ENCODE measurements at places on chromosomes 5 and 9.

GRCh38 chr9:96751815-96752214 is 26.1 kb downstream of the ZNF510 start:
- no peak for DNase-seq

DNA sequence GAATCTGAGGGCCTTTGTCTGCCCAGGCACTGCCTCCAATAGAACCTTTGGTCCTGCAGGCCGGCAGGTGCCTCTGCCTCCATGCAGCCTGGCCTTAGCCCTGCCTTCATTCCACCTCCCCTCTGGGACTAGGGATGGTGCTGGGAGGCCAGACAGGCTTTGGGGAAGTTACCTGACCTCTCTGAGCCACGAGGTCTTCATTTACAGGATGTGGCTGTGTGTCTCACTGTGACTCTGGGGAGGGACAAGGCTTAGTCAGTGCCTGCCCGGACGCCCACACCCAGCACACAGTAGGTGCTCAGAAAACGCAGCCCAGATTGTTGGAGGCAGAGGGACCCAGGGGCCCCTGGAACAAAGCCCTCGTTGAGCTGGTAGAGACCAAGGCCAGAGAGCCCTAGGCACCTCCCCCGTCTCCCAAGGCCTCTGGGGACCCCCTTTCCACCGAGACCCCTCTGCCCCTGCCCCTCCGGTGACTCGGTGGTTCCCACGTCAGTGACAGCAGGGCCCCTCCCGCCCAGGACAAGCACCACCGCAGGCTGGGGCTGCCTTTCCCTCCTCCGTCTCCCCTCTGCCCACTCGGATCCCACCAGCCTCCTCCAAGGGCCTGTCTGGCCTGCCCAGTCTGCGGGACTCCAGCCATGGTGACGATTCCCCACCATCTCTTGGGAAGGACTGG is 46.9 kb upstream of the EGFL7 start:
- DNase-seq = no peak

DNA sequence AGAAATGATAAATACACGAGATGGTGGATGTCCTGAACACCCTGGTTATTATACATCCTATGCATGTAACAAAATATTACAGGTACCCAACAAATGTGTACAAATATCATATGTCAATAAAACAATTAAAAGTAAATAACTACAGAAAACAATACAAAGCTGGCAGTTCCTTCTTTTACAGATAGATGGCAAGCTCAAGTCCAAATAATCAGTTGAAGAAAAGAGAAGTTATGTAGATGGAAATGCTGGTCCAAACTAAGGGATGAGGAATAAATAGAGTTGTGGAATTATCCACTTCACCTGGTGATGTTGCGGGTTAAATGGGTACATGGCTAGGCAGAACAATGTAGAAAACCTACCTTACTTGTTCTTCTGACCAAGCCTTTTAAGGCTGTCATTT is 79.4 kb downstream of the PALM2AKAP2 start:
- DNase-seq = no peak

DNA sequence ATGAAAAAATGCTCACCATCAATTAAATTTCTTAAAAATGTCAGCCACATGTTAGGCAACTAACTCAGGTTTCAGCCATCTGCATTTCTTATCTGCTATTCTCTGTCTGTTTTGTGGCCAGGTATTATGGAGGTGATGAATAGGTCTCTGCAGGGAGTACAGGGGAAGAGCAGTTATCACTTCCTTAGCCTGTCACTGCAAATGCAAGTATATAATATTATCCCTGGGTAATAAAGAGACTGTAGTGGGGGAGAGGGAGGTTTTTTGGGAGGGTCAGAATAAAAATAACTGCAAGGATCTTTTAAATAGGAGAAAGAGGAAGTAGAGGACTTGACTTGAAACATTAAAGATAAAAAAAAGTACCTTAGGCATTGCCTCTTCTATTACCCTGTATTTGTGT is 49.6 kb upstream of the PTGER4 start:
- no peak for DNase-seq

DNA sequence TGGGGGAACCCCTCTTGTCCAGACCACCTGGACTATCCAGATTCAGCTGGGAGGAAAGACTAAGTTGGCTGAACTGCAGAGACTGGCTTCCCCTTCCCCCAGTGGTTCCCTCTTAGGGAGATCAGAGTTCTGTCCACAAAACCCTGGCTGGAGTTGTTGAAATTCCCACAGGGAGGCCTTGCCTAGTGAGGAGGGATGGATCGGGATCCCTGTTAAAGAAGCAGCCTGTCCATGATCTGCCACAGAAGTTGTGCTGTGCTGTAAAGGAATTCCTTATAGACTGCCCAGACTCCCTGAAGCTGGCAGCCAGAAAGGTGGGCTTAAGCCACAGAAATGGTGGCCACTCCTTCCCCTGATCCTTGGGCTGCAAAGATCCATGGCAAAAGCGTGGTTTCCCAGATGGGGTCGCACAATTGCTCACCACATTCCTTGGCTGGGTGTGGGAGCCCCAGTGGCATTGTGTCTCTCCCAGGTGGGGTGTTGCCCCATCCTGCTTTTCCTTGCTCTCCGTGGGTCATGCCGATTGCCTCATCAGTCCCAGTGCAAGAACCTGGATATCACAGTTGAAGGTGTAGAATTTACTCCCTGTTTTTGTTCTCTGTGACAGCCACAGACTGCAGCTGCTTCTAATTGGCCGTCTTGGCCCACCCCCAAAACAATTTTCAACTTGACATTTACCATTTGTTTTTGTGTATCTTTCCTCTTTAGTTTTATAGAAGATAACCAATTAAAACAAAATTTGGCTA is 342.4 kb downstream of the FGF10 start:
- DNase-seq = no peak

DNA sequence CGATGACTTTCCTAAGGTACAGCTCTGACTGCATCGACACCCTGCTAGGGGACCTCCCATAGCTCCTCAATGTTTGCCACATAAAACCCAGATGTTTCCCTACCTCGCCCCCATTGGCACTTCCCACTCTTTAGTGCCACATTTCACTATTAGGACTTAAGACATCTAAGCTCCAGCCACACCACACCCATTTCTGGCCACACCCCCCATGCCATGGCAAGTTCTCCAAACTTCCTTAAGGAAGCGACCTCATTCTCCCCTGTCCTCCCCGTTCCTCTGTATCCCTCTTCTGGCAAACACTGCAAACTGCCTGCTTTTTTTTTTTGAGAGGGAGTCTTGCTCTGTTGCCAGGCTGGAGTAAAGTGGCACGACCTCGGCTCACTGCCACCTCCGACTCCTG is 62.9 kb downstream of the USP20 start:
- DNase-seq = no peak

GRCh38 chr9:71638627-71639026 is 129.7 kb downstream of the CEMIP2 start:
- DNase-seq = no peak

- no peak for DNase-seq
These were observed 124.5 kb downstream of the BARX1 start for GRCh38 chr9:93830606-93831005.

DNA sequence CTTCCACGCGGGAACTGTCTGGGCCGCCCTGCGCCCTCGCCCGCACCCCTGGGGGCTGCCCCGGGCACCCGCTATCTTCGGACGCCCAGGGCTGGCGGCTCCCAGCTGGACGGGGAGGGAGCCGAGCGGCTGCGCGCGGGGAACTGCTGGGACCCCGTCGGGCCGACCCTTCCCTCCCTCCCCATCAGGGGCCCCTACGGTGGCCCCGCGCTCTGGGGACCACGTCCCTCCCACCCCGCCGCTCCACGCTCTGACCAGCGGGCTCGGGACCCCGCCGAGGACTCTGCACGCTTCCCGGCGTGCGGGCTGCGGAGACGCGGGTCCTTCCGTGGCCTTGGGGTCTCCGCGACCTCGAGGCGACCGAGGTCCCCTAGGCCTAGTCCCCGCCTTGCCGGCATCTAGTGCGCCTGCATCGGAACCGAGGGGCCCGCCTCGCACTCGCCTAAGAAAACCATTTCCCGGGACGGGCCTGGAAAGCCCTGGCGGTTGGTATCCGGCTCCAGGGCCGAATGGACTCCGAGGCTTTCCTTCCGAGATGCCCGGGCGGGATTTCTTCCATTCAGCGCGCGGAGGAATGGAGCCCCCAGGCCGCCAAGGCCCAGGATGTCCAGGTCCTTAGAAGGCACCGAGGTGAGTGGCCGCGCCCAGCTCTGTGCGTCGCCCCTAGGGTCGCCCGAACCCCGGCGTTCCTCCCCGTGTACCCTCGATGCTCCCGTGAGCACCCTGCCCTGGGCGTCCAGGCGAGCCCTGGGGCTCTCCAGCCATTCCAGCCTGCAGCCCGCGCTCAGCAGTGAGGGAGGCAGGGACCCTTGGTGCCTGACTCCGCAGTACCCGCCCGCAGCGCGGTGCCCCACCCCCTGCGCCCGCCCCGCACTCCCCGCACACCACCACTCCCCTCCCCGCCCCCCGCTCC is 705 bp upstream of the SLC6A3 start:
- no peak for DNase-seq

- DNase-seq = no peak
These were observed 151.5 kb downstream of the BNC2 start for GRCh38 chr9:16718952-16719351.

DNA sequence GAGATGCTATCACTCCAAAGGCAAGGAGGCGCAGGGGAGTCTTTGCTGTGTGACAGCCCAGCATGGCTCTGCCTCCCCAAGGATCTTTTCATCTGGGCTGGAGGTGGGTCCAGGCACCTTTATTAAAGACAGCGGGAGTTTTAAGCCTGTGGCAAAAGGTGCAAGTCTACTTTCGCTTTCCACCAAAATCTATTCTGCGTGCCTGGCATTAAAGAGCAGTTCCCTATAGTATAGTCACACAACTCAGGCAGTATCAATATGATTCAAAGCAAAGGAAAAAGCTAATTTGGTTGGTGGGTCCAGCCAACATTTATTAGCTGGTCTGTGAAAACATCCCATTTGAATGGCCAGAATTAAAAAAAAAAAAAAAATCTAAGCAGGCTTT is 398.7 kb downstream of the EBF1 start:
- no peak for DNase-seq

DNA sequence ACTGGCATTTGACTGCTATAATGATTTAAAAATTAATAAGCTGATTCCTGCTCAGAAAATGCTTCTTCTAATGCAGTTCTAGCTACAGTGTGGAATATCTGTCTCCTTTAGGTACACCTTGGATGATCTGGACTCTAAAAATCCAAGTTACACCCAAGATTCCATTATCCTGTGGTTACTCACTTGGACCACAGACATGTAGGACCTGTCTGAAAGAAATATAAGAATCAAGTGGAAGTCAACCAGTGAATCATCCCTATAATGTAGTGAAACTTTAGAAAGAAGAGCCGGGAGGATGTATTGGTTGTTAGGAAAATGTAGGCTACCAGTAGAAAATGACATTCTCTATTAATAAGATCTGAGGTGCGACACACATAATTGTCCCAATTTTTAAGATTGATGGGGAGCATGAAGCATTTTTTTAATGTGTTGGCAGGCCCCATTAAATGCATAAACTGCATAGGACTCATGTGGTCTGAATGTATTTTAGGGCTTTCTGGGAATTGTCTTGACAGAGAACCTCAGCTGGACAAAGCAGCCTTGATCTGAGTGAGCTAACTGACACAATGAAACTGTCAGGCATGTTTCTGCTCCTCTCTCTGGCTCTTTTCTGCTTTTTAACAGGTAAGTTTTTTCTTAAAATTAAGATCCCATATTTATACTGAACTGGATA is at the start of gene SPINK6:
Gene SPINK6, plus strand, starts transcription at position 512 of the 673 bp plus-strand sequence. Its CDS starts 55 bp downstream, at position 567.
- no peak for DNase-seq

GRCh38 chr9:13190040-13190439 is 89.5 kb downstream of the MPDZ start:
- no peak for DNase-seq

- no peak for DNase-seq
These were observed 168.8 kb upstream of the POC5 start for GRCh38 chr5:75885849-75886596.

DNA sequence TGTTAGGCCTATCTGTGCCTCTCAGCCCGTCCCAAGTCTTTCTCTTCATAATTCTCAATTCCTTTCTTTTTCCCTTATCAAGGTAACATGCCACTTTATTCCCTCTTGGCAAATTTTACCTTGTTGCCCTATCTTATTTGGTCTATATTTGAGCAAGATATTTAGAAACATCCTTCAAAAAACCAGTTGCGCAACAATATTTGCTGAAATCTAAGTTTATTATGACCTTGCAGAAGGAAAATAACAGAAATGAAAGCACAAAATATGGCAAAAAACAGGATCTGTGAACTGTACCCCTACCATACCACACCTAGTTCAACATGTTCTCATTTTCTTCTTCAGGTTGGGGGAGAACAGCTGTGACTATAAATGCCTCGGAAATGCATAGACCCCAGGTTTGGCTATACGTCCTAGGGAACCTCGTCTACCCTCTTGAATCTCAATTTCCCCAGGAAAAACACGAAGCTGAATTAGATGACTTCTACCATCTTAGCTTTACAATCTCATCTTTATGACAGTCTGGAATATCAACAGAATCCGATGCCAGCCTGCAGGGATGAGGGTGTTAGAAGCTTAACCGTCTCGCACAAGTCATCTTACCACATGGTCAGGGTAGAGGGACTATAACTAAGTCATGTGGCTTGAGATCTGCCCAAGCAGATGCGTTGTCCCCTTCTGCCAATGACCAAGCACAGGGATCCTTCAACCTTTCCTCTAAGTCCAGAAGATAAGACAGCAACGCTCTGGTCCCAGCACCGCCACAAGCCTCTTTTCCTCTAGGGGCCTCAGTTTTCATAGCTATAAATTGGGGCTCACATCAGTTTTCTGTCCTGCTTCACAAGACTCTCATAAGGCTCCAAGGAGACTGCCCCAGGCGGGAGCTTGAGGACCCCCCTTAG is 1.3 kb downstream of the LCP2 start:
- no peak for DNase-seq

- no peak for DNase-seq
These were observed 227.8 kb downstream of the MELK start for GRCh38 chr9:36800455-36800854.

DNA sequence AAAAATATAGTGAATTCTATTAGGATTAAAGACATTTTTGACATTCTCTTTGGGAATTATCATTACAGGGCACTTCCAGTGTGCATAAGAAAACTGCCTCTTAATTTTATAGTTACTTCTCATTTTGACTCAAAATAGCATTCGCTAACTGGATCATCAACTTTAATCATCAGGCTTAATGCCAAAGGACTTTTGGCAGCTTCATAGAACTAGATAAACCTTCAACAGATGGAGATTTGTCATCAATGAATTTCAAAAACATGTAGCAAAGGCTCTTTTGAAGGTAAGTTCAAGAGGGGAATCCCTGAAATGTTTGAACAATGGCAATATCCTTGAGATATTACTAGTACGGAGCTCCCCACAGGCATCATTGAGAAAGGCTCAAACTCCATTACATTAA is 447.2 kb downstream of the PDE4D start:
- no peak for DNase-seq

DNA sequence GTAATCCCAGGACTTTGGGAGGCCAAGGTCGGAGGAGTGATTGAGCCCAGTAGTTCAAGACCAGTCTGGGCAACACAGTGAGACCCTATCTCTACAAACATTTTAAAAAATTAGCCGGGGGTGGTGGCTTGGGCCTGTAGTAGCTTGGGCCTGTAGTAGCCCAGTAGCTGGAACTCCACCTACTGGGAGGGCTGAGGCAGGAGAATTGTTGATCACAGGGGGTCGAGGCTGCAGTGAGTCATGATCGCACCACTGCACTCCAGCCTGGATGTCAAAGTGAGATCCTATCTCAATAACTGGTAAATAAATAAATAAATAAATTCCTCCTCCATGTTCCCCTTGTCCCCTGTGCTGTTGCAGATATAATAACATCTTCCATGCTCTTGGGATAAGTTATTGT is 14.3 kb downstream of the VCAN start:
- no peak for DNase-seq

GRCh38 chr9:38527503-38527902 is 92.9 kb downstream of the ANKRD18A start:
- DNase-seq = no peak

GRCh38 chr5:30968971-30969370 is 224.5 kb upstream of the CDH6 start:
- no peak for DNase-seq

Measured in activated CD4-positive, alpha-beta T cell treated with anti-CD3 and anti-CD28 coated beads, Interleukin-2, amount 50 U/mL, for 1 hour (primary cell).